ENCODE measurements at places on chromosomes 4 and X. TPM values are rescaled to one million over a fixed set of nuclear protein-coding genes. Genes with fewer than 3 reads are reported as not detected.

GRCh38 chr4:168656946-168657473, 160.2 kb downstream of the PALLD start:
- no peak for DNase-seq

SSX4 gene
- not detected for total RNA-seq

DNA sequence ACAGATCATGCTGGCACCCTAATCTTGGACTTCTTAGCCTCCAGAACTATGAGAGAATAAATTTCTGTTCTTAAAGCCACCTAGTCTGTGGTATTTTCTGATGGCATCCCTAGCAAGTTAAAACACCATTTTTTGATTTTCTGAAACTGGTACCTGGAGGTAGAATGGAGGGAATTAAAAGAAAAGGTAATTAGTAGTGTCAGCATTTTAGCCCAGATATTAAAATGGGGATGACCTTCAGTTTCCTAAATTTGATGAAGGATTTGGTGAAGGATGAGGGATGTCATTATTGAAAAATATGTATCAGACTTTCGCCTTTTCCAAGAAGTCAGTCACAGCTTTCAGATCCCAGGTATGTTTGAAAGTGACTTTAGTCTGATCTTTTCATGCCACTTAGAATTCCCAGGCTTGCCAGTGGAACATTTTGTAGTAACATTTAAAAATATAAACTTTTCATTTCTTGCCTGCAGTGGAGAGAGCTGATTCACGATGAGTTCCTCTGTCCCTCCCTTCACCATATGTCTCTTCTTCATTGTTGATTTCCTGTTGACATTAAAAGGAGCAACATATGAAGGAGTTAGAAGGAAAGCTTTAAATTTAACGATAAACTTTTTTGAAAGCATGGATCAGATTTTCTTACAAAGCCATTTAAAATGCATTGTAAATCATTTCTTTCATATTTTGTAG, 169.4 kb downstream of the SLIT2 start:
- no peak for DNase-seq

DNA sequence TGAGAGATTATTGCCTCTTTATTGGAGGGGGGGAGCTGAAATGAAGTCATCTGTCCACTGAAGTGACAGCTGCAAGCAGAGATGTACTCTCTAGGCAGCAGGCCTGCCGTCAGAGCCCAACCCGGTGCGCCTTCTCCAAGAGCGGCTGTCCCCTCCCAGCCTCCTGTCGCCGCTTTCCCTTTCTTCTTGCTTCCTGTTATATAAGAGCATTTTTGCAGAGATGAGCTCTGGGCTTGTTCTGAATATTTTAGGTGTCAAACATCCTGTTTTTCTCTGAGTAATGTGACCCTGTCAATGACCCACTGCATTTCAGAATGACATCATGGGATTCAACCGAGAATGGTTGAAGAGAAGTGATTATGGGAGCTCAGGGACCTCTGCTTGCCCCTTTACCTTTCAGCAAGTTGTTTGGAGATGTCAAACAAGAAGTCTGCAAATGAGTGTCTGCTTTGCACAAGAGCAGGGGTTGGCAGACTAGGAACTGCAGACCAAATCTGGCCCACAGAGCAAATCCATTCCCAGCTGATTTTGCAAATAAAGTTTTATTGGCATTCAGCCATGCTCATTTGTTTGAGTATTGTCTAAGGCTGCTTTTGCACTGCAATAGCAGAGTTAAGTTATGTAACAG, 79.9 kb downstream of the SLC9A6 start:
- peak; percentile 4 for DNase-seq

DNA sequence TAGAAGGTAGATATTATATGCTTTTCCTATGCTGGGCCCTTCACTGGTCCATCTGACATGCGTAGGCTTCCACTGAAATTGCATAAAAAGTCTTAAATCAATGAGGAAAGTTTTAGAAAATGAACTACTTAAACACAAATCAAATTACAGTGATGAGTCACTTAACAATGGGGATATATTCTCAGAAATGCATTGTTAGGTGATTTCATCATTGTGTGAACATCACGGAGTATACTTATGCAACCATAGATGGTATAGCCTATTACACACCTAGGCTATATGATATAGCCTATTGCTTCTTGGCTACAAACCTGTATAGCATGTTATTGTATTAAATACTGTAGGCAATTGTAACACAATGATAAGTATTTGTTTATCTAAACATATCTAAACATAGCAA, 10.3 kb downstream of the STAP1 start:
- DNase-seq, result no peak

DNA sequence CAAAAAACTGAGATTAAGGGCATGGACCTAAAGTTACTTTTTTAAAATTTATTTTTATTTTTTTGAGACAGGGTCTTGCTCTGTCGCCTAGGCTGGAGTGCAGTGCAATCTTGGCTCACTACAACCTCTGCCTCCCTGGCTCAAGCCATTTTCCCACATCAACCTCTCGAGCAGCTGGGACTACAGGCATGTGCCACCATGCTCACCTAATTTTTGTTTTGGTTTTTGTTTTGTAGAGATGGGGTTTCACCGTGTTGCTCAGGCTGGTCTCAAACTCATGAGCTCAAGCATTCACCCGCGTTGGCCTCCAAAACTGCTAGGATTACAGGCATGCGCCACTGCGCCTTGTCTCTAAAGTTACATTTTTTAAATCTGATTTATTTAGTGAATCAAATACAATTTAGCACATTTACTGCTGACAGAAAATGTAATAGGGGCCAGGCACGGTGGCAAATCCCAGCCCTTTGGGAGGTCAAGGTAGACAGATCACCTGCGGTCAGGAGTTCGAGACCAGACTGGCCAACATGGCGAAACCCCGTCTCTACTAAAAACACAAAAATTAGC, 38.3 kb downstream of the GUCY1A1 start:
- DNase-seq, result no peak

MAPK10 gene
- total RNA-seq, result not detected

GRCh38 chr4:155032521-155033229, 175.8 kb upstream of the NPY2R start:
- DNase-seq, result no peak

UGT2A1 gene
- not detected for total RNA-seq

FAM241A gene
- total RNA-seq, result 7.1 TPM

DNA sequence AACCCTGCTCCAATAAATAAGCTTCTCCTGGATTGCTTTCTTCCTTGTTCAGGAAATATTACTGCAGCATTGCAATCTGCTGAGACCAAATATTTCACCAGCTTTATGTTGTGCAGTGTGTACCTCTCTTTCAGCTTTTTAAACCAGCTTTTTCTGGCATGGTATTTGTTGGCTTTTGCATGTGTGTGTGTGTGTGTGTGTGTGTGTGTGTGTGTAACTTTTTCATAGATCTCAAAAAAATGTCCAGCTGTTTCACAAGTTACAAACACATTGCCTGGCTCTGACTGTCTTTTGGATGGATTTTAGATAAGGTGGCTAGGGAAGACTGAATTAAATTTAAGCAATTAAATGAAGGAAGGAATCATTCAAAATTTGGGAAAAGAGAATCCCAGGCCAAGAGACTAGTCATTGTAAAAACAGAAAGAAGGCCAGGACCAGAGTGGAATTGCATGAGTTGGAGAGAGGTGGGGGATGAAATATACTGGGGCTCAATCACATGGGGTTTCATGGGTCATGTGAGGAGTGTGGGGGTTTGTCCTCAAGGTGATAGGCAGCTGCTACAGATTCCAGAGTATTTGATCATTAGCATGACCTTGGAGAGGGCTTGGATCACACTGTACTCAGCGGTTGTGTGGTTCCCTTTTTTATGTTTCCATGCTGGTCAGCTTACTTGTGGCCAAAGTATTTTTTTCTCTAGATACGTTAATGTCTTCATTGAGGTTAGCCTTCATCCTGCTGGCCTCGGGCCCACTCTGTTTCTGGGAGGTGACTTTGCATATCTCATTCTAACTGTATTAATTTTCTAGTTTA, 357.7 kb upstream of the BOD1L1 start:
- no peak for DNase-seq

MID2 gene
- total RNA-seq, result 5.1 TPM

GRCh38 chrX:118251271-118251670, 94.6 kb upstream of the WDR44 start:
- DNase-seq, result no peak

- no peak for DNase-seq
These were observed 230.1 kb downstream of the SHROOM3 start for GRCh38 chr4:76665153-76665552.

DNA sequence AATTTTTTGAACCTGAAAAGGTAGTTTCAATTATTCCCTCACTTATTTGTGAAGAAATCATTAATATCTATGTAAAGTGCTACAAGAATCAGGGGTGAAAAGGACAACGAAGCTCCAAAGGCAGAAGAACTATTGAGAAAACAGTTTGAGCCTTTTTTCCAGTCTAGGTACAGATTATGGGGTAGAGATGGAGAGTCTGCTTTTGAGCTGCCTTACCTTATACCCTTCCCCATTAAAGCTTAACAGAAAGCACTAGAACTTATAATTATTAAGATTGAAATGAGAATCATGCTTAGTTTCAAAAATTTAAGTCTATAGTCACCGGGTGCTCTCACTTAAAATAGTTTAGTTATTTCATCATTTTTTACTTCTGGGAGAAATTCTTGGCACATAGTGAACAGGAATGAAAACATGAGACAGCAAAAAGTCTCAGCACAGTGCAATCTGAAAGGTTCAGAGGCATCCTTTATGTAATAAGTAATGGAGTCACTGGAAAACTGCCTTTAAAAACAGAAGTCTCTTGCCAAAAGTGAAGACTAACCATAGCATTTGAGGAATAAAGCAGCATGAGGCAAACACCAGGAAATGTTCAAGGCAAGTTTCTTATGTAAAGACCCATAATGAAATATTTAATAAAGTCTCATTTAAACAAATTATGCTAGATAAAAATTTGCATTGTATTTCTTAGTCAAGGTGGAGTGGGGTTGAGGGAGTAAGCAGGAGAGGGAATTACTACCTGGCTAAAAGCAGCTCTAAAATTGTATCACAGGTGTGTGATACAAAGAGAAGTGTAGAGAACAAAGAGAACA, 5.1 kb upstream of the DCLK2 start:
- DNase-seq, result no peak

RAI2 gene
- total RNA-seq, result 0.17 TPM

- no peak for DNase-seq
These were observed at the start of gene GJB1 for GRCh38 chrX:71222929-71223328. TSS of gene GJB1 (plus strand) at chrX:71223224. CDS start at chrX:71223708, 484 bp downstream.

ABCB7 gene
- total RNA-seq, result 38.1 TPM

DNA sequence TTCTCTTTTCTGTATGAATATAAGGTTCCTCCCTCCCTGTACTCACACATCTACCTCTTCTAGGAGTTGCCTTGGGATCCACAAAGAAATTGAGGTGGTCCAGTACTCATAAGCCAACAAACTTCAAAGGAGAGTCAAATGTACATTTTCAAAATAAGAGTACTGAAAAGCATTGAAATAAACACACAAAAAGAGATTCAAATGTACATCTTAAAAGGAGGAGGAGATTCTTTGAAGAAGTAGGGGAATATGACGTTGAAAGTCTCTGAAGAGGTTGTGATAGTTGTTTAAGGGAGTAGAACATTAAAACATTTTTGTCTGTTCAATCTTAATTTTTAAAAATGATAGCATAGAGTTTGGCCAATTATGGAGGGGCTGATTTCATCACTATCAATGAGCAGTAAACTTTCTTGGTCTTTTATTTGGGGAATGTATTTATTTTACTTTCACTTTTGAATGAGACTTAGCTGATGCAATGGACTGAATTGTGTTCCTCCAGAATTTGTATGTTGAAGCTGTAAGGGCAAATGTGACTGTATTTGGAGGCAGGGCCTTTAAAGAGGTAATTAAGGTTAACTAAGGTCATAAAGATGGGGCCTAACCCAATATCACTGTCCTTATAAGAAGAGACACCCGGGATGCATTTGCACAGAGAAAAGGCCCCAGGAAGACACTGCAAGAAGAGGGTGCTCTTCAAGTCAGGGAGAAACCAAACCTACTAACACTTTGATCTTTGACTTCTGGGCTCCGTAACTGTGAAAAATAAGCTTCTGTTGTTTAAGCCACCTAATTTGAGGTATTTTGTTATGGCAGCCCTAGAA, 226.3 kb upstream of the PGRMC2 start:
- DNase-seq, result no peak

ADH1A gene
- total RNA-seq, result not detected
